GM18507 (cell line): ENCODE measurements at places on chromosomes 16 and 17.

DNA sequence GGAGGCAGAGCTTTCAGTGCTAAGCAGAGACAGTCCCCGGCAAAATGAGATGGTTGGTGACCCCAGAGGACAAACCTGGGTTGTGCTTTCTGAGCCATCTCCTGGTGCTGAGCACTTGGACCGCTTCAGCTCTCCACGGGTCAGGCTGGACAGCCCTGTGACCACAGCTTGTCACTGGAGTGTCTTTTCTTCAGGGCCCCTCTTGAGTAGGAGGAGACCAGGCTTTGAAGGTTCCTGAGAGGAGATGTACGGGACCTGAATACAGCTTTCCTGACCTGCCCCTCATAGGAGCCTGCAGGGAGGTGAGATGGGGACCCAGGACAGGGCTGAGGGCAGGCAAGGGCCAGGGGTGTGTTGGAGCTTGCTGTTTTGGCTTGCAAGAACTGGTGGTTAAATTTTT is 17.8 kb upstream of the ADGRG1 start:
- DNase-seq, result no peak

- DNase-seq, result peak; percentile 51
These were observed 34.0 kb downstream of the NEUROD2 start for GRCh38 chr17:39573447-39574298.

DNA sequence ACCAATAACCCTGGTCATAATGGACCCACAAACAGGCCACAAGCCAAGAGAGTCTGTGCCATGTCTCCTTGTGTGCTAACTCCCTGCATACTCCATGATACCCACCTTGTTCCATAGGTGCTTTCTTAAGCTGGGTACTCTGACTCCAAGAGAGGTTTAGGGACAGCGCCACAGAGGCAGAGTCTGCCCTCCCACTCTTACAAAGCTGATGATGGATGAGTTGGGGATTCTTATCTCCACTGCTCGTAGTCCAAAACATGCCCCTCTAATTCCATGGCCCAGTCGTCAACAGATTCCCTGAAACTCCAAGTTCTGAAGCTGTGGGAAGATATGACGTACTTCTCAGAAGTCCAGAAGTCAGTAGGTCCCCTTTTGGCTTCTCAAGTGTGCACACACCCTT is 184.4 kb upstream of the CCL2 start:
- no peak for DNase-seq

- DNase-seq, result no peak
These were observed 42.8 kb downstream of the CDK5R1 start for GRCh38 chr17:32529604-32530003.

GRCh38 chr17:57326336-57326735 is 70.0 kb downstream of the MSI2 start:
- no peak for DNase-seq

DNA sequence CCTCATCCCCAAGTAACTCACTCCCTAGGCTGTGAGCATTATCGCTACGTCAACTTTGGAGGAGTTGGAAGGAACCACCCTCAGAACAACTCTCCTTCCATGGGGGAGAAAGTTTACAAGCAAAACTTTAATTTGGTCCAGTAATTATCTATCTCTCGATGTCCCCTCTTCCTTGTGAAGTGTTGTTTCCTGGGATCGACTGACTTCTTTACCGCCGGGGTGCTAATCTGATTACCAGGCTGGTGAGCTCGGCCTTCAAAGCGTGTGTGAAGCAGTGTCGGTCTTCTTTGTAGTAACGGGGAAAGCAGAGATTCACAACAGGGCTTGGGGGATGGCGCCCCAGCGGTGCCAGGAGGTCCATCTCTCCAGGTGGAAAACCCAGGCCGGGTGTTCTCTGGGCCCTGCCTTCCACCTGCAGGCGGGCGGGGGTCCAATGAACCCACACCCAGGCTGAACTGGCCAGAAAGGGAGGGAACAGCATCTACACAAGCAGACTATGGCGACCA is 14.5 kb upstream of the FOXF1 start:
- DNase-seq, result no peak

GRCh38 chr17:66304304-66305174 is 2.1 kb downstream of the PRKCA start:
- DNase-seq, result no peak

DNA sequence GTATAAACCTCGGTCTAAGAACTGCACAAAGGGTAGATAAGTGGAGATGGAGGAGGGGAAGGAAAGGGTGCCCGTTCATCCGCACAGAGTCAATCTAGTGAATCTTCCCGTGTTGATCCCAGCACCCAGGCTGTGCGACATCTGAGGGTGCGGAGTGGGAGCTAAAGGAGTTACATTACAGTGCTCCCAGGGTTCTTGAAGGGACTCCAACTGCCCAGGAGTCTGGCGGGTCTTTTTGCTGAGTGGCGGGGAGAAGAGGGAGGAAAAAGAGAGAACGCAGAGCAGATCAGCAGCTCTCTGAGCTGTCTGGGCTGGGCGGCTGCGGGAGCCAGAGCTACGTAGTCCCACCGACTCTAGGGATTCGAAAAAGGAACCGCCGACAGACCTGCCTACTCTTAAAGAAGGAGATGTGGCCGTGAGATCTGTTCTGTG is 1.6 kb upstream of the CA10 start:
- no peak for DNase-seq

DNA sequence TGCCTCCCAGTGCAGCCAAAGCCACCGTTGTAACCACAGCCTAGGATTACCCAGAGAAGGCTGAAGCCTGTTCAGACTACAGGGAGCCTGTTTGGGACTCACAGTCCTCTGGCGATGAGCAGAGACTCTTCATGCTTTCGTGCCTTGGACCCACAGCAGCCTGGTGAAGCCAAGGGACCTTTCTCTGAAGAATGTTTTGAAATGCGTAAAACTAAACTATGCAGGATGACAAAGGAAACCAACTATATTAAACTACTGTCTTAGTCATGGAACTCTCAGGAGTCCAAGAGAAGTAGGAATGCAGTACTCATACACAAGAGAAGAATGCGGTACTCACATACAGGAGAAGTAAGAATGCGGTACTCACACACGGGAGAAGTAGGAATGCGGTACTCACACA is 20.9 kb downstream of the ABR start:
- DNase-seq, result no peak

DNA sequence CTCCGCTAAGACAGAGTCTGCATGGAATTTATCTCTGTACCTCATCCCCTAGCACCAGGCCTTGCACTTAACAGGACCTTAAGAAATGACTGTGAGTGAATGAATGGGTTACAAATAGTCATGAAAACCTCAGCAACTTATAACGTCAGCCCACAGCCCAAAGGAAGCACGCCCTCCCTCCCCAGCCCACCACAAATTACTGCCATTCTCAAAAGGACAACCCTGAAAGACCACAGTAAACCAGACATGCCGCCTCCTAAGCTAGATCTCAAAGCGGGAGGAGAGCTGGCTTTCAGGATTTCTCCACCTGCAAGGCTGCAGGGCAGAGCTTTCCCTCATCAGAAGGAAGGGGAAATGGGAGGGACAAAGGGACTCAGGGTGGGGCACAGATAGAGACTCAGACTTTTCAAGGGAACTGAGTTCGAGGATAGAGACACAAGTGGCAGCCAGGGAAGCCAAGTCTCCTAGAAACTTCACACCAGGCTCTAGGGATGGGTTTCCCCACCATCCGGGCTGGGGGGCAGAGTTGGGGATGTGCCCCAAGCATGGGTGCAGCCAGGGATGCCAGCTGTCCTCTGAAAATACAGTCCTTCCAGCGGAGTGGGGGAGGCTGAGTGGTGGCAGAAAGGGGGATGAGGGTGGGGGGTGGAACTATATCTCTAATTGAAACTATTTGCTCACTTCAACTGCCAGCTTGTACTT is 56.7 kb downstream of the PLXDC1 start:
- DNase-seq, result no peak

DNA sequence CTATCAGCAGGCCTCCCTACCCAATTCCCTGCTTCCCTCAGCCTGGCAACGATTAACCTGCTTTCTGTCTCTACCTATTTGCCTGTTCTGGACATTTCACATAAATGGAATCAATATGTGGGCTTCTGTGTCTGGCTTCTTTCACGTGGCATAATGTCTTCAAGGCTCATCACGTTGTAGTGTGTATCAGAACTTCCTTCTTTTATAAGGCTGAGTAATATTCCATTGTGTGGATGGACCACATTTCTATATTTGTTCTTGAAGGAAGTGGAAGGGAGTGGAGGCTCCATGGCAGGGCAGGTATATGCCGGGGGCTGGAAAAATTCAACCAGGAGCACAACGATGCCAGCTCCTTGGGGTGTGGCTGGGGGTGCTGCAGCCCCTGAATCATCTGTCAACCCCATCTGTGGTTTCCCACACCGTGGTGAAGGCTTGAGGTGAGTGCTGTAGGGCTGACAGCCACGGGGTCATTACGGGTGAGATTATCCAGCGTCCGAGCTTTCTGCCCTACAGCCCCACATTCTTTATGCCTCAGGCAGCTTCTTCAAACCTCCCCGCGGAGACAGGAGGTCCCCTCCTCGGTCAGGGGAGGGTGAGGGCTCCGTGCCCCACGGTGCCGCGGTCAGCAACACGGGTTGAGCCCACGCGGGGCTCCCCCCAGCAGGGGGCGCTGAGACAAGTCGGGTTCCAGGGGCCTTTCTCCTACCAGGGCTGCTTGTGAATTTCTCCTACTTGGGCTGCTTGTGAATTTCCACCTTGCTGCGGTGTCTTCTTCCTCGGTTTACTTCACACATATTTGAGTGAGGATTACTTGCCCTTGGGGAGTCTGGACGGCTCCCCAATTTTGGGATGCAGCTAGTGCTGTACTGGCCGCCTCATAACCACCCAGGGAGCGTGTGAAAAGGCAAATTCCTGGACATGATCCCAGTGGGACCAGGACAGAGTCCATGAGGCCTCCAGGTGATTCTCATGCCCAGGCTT is 18.3 kb upstream of the WFIKKN2 start:
- DNase-seq, result no peak

GRCh38 chr17:16155536-16155935 is 59.8 kb downstream of the NCOR1 start:
- no peak for DNase-seq

DNA sequence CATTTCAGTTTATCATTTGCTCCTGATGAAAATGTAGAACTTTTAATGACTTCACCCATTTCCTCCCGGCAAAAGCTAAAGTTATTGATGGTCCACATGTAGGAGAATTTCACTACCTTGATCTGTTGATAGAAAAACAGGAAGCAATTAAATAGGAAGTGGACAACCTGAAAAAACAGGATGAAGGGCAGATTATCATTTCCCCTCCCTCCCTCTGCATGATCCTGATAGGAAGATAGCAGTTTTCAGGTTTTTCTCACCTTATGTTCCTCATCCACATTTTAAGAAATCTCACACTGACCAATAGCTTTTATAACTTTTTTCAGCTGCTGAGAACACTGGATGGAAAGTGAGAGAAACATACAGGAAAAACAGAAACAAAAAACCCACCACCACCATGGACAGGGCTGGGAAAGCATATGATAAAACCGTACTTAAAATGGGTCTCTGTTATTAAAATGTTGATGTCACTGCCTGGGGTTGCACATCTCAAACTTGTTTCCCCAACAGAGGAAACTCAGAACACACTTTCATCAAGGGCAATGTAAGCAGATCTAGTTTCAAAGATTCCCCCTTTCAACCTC is 46.4 kb downstream of the NXPH3 start:
- DNase-seq, result no peak

- no peak for DNase-seq
These were observed 79.4 kb downstream of the GSG1L start for GRCh38 chr16:27984121-27984520.

DNA sequence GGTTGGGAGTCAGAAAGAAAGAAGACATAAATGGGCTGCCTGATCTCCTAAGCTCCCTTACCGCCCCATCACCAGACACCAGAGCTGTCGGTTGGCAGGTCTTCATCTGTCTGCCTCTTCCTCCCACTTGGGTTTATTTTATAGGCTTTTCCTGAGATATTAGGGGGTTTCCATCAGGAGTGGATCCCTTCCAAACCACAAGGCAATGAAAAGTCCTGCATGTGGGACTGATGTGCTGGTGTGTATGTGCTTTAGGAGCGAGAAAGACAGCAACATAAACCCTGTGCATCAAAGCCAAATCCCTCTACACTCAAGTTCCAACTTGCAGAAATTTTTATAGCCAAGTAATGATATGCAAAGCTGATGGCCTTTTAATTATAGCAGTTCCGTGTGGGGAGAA is 389.5 kb downstream of the SLC39A11 start:
- DNase-seq, result no peak

GRCh38 chr16:55453909-55454308 is 25.1 kb upstream of the MMP2 start:
- no peak for DNase-seq

DNA sequence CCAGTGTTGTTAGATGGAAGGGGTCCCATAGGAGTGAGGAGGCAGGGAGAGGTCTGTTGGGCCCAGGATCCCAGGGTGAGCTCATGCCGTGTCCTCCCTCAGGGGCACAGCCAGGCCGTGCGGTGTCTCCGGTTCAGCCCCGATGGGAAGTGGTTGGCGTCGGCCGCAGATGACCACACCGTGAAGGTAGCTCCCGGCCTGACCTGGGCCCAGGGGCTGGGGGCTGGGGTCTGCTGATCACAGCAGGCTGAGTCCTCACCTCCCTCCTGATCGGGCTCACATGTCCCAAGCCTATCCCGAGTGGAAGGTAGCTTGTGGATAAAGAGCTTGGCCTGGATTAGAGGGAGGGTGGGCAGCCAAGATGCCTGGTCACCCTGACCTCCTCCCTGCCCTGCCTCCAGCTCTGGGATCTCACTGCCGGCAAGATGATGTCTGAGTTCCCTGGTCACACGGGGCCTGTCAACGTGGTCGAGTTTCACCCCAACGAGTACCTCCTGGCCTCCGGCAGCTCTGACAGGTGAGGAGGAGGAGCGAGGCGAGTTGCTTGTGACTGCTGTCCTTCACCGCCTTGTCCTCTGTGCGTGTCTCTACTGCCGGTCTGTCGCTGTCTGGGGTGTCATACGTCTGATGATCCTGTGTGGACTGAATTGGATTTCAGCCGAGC is 16.1 kb downstream of the KATNB1 start:
- no peak for DNase-seq

DNA sequence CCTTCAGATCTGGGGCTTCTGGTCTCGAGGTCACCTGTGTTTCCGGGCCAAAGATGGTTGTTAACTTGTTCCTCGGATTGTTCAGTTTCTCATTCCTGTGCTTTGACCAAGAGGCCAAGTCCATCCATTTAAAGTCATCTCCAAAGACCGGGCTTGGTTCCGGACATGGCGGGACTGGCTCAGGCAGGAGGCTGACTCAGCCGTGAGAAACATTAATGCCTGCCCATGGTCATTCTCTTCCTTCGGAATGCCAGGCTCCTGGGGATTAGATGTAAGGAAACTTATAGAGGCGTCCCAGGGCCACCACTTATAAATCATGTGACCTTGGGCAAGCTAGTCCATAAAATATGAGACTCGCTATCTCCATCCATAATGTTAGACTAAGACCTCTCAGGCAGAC is 13.6 kb upstream of the NKD1 start:
- no peak for DNase-seq
